Kidney (tissue), 22 donors: ENCODE measurements at places on chromosomes 13 and 19. TPM values are rescaled to one million over a fixed set of nuclear protein-coding genes. Genes with fewer than 3 reads are reported as not detected.

Gene FIZ1
- 11.9 TPM for polyA plus RNA-seq

Gene LRRC63
- polyA plus RNA-seq, result 0.17 TPM

Gene ZNF761
- 4.9 TPM for polyA plus RNA-seq

Gene FFAR3
- not detected for polyA plus RNA-seq

Gene GIPR
- 0.65 TPM for polyA plus RNA-seq

Gene KLF12
- polyA plus RNA-seq, result 2.6 TPM

DNA sequence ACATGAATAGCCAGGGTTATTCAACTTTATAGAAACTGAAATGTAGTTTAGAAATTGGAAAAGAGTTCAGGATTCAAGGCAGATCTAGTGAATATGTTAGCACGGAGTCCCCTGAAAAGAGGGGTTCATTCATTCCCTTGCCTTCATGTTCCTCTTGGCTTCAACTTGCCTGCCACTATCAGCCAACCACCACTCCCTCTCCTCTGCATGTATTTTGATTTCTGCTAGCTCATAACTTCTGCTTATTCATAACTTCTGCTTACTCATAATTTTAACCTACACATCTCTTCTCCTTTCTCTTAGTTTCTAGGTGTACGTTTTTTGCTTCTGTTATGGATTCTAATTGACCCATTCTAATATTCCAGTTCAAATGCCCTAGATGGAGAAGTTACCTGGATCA lies 5.5 kb upstream of the SERTM1 start:
- H3K4me3 ChIP-seq, result no peak overlapping the region
- H3K27ac ChIP-seq, result no peak overlapping the region
- no peaks in the 10 kb centered on the region for H3K36me3 ChIP-seq
- no peaks in the 10 kb centered on the region for H3K4me1 ChIP-seq
- peaks cover 5% of the 10 kb centered on the region for H3K27me3 ChIP-seq
- DNase-seq, result no peak

DNA sequence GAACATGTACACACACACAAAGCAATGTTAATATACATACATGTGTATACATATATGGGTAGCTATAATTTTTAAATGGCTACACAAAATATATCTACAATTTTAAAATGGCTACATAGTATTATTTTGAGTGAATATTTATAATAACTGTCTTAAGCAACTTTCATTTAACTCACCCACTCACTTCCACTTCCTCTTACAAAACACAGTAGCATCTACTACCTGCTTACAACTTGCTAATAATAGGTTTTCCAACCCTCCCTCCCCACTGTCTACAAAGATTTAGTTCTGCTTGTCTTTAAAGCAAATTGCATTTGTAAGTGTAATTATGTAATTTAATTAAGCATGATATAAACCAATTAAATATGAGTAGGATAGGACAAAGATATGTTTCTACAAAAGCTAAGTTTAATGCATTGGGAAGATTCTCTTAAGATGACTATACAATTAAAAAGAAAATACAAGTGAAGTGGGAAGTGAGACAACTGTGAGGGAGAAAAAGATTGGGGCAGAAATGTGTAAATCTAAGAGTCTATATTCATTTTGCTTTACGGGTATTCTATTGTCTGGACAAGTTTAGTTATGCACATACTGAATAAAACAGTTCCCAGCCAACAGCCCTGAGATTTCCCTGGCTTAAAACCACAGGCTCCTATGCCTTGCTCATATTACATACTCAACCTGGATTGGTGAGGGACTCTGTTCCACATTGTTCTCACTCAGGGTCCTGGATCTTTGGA lies 583.1 kb downstream of the EFNB2 start:
- H3K4me1 ChIP-seq, result no peaks in the 10 kb centered on the region
- H3K4me3 ChIP-seq, result no peak overlapping the region
- H3K27me3 ChIP-seq, result no peaks in the 10 kb centered on the region
- no peak overlapping the region for H3K27ac ChIP-seq
- H3K36me3 ChIP-seq, result no peaks in the 10 kb centered on the region

DNA sequence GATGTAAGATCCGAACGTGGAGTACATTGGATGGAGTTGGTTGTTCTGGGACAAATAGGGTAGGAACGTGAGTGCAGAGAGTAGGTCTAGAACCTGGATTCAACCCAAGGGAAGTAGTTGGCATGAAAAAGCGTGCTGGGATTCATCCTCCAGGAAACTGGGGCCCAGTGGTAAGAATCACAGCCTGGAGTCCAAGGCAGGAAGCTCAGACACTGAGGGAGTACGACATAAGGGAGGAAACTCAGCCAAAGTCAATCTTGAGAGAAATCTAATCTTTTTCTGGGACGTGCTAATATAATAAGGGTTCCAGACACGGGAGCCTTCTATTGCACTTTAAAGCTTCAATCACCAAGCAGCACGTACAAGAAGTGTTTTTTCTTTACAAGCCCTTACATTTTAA lies 46.4 kb downstream of the DLEU7 start:
- no peaks in the 10 kb centered on the region for H3K36me3 ChIP-seq
- no peak overlapping the region for H3K4me3 ChIP-seq
- DNase-seq, result no peak
- H3K4me1 ChIP-seq, result peaks cover 4% of the 10 kb centered on the region
- H3K27ac ChIP-seq, result no peak overlapping the region
- H3K27me3 ChIP-seq, result no peaks in the 10 kb centered on the region

- H3K4me3 ChIP-seq, result no peak overlapping the region
- no peaks in the 10 kb centered on the region for H3K27me3 ChIP-seq
- H3K4me1 ChIP-seq, result no peaks in the 10 kb centered on the region
Measured at GRCh38 chr19:11699931-11700794, 38.6 kb downstream of the ZNF823 start.

DNA sequence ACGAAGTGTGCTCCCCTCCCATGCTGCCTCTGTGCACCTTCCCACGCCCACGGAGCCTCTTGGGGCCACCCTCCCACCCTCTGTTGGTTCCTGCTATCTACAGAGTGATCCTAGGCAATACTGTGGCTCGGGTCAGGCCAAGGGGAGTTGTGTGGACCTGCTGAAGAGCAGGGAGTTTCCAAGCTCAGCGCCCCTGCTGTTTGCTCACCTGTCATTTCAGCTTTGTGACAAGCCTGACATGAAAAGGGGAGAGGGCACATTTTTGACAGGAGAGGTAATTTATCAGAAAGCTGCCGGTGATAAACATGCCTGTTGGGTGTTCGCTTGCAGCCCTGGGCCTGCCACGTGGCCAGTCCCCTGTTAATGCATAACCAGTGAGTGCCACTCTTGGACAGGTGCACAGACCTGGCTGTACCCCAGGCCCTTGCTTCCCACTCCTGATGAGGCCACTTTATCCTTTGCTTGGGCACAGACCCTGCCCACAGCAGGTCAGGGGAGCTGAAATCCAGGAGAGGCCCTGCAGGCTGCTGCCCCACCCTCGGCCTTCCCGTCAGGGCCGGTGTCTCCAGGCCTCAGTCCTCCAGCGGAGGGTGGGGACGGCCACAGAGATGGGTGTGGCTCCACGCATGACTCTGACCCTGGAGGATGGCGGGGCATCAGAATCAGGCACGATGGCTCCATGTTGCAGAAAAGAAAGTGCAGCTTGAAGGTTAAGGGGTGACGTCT lies 201.5 kb upstream of the GPR12 start:
- H3K27me3 ChIP-seq, result no peaks in the 10 kb centered on the region
- peak overlapping the region; percentile 23 for H3K27ac ChIP-seq
- no peak overlapping the region for H3K4me3 ChIP-seq
- no peak for DNase-seq
- no peaks in the 10 kb centered on the region for H3K36me3 ChIP-seq

GRCh38 chr13:44112700-44113329 lies 233.1 kb downstream of the LACC1 start:
- no peak for DNase-seq
- H3K27ac ChIP-seq, result no peak overlapping the region
- no peaks in the 10 kb centered on the region for H3K36me3 ChIP-seq
- no peaks in the 10 kb centered on the region for H3K27me3 ChIP-seq
- peaks cover 5% of the 10 kb centered on the region for H3K4me1 ChIP-seq
- no peak overlapping the region for H3K4me3 ChIP-seq

- H3K4me3 ChIP-seq, result no peak overlapping the region
- H3K27ac ChIP-seq, result peak overlapping the region; percentile 47
- H3K4me1 ChIP-seq, result no peaks in the 10 kb centered on the region
- peak; percentile 94 for DNase-seq
- H3K27me3 ChIP-seq, result peaks cover 3% of the 10 kb centered on the region
- no peaks in the 10 kb centered on the region for H3K36me3 ChIP-seq
Measured at GRCh38 chr19:8367327-8368001, 3.5 kb downstream of the ANGPTL4 start.

GRCh38 chr19:52590728-52591127 lies 20.6 kb downstream of the ZNF701 start:
- no peak for DNase-seq
- H3K36me3 ChIP-seq, result no peaks in the 10 kb centered on the region
- H3K4me1 ChIP-seq, result no peaks in the 10 kb centered on the region
- no peak overlapping the region for H3K4me3 ChIP-seq
- H3K27ac ChIP-seq, result no peak overlapping the region
- H3K27me3 ChIP-seq, result no peaks in the 10 kb centered on the region

GRCh38 chr13:27476943-27477703 lies 26.8 kb upstream of the MTIF3 start:
- H3K4me3 ChIP-seq, result no peak overlapping the region
- no peak overlapping the region for H3K27ac ChIP-seq
- H3K27me3 ChIP-seq, result no peaks in the 10 kb centered on the region
- no peaks in the 10 kb centered on the region for H3K4me1 ChIP-seq
- H3K36me3 ChIP-seq, result no peaks in the 10 kb centered on the region

DNA sequence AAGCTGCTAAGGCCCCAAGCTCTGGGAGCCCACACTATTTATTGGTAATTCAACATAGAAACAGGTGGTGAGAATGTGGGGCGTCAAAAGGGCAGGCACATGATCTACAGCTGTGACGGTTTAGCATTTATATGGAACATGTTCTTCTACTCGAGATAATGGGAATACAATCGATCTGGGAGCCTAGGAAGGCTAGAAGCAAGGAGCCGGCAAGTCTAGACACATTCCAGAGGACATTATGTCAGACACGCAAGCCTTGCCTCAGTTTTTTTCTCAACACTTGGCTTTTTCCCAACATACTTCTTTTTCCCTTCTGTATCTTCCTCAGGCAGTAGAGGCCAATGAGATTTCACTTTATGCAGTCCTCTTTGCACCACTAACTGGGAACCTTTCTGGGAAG lies 315.7 kb upstream of the SLITRK5 start:
- H3K36me3 ChIP-seq, result no peaks in the 10 kb centered on the region
- no peaks in the 10 kb centered on the region for H3K4me1 ChIP-seq
- no peak for DNase-seq

DNA sequence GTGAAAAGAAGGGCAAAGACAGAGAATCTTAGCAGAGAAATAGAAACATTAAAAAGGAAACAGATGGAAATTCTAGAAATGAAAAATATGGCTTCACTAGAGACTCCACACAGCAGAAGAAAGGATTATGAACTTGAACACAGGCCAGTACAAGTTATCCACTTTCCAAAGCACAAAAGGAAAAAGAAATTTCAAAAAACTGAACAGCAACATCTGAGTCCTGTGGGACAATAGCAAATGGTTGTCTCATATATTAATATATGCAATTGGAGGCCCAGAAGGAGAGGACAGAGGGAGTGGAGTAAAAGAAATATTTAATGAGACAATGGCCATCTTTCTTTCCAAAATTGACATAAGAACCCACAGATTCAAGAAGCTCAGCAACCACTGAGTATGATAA lies 141.7 kb upstream of the GJB6 start:
- no peak for DNase-seq
- H3K27ac ChIP-seq, result no peak overlapping the region
- H3K36me3 ChIP-seq, result no peaks in the 10 kb centered on the region

- no peaks in the 10 kb centered on the region for H3K36me3 ChIP-seq
- no peak overlapping the region for H3K4me3 ChIP-seq
- no peak for DNase-seq
- H3K27me3 ChIP-seq, result no peaks in the 10 kb centered on the region
- H3K27ac ChIP-seq, result no peak overlapping the region
- no peaks in the 10 kb centered on the region for H3K4me1 ChIP-seq
Measured at GRCh38 chr13:81382246-81382645, 1041.3 kb upstream of the SPRY2 start.

DNA sequence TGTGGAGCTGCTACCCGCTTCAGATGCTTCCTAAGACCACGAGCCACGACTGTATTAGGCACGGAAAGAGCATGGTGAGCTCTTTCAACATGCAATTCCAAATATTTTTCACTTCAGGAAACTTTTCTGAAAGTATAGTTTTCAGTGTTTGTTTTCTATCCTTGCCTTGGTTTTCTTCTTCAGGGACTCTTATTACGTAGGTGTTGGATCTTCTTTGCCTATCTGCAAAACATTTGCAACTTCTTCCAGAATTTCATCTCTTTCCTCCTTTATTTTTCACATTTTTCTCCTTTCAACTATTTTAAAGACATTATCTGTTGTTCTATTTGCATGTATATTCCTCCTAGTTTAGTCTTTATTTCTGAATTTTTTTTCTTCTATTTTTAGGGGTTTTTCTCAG lies 148.9 kb upstream of the LSM14A start:
- no peaks in the 10 kb centered on the region for H3K36me3 ChIP-seq
- H3K4me1 ChIP-seq, result no peaks in the 10 kb centered on the region
- H3K4me3 ChIP-seq, result no peak overlapping the region
- H3K27me3 ChIP-seq, result no peaks in the 10 kb centered on the region

DNA sequence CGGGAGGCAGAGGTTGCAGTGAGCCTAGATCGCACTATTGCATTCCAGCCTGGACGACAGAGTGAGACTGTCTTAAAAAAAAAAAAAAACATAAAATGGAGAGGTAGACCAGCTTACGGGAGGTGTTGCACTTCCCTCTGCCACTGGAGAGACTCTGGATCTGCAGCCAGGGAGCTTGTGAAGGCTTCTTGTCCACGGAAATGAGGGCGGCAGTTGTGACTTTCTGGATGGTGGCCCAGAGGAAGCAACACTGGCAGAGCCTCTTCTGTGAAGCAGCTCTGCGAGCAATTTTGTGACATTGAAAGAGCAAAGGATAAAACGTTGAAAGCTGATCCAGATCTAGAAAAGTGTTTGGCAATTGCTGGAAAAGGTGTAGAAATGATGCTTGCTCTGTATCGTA lies 10.4 kb downstream of the SPINT2 start:
- H3K4me1 ChIP-seq, result no peaks in the 10 kb centered on the region
- H3K27me3 ChIP-seq, result no peaks in the 10 kb centered on the region
- H3K27ac ChIP-seq, result peak overlapping the region; percentile 13

DNA sequence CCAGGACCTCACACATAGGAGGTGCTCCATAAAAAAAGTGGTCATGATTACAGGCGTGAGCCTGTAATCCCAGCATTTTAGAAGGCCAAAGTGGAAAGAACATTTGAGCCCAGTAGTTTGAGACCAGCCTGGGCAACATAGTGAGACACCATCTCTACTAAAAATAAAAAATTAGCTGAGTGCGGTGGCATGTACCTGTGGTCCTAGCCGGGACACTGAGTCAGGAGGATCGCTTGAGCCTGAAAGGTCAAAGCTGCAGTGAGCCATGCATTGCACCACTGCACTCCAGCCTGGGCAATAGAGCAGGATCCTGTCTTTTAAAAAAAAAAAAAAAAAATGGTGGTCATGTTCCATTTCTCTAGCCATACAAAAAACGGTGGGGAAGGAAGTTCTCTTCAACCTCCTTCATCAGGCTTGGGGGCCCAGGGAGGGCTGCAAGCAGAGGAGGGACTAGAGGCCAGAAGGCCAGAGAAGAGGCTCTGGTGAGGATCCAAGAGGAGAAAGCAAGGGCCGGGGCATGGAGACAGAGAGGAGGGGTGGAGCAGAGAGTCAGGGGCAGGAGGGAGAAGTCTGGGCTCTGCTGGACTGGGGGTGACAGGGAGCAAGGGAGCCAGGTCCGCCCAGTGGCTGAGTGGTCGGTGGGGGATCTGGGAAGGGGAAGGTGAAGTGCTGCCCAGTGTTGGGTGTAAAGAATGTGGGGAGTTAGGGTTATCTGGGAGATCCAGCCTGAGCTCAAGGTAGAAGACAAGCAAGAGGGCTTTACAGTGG lies 8.9 kb downstream of the KASH5 start:
- H3K4me3 ChIP-seq, result no peak overlapping the region
- H3K36me3 ChIP-seq, result no peaks in the 10 kb centered on the region
- H3K4me1 ChIP-seq, result no peaks in the 10 kb centered on the region
- no peak for DNase-seq
- H3K27ac ChIP-seq, result no peak overlapping the region
- H3K27me3 ChIP-seq, result no peaks in the 10 kb centered on the region
